CD4-positive, alpha-beta T cell treated with Interleukin-21 for 1 hour (primary cell): ENCODE measurements at places on chromosomes 12 and 14.

- DNase-seq, result no peak
Measured at GRCh38 chr12:79932357-79932756, 2.5 kb downstream of the PPP1R12A start.

GRCh38 chr12:112091563-112091962 lies 17.0 kb downstream of the NAA25 start:
- no peak for DNase-seq

DNA sequence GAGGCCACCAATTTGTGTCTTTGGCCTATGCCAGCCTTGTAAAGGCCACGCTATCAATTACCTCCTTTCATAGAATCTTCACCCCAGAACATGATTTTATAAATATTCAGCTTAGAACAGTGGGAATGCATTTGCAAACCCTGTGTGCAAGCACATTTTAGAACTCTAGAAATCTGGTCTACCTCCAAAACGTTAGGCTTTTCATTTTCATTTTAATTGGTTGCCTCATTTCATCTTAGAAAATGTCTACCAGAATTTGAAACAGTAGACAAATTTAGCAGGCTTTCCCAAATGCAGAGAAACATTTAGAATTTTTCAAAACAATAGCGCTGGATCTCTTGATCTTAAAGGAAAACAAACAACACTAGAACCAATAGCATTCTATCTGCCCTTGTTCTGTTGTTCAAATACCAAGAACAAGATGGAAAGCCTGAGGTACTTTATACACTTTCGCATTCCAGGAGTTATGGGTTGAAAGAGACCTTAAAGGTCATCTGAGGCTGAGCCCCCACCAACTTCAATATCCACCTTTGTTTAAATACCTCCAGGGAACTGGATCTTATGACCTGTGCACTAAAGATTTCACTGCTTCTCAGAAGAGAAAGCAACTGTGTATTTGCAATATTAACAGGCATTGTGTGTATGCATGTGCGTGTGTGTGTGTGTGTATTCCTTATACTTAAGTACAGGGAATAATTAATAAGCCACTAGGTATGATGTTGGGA lies 185.1 kb downstream of the C12orf42 start:
- DNase-seq, result no peak

DNA sequence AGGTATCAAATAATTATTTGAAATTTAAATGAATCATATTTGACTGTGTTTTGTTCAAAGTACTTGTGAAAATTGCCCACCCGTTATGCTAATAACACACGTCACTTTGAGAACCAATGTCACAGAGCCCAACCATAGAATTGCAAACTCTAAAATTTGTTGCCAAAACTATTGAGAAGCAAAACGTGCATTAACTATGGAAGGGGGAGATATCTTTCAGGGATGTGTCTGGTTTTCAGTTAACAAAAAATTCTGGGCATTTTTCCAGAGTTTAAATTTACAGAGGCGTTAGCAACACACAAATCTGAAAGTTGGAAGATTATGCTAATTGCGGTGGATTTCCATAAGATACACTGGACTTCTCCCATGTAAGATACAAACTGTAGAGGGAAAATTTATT lies 371.8 kb upstream of the E2F7 start:
- no peak for DNase-seq

GRCh38 chr12:45294906-45295305 lies 79.0 kb downstream of the ANO6 start:
- DNase-seq, result no peak

DNA sequence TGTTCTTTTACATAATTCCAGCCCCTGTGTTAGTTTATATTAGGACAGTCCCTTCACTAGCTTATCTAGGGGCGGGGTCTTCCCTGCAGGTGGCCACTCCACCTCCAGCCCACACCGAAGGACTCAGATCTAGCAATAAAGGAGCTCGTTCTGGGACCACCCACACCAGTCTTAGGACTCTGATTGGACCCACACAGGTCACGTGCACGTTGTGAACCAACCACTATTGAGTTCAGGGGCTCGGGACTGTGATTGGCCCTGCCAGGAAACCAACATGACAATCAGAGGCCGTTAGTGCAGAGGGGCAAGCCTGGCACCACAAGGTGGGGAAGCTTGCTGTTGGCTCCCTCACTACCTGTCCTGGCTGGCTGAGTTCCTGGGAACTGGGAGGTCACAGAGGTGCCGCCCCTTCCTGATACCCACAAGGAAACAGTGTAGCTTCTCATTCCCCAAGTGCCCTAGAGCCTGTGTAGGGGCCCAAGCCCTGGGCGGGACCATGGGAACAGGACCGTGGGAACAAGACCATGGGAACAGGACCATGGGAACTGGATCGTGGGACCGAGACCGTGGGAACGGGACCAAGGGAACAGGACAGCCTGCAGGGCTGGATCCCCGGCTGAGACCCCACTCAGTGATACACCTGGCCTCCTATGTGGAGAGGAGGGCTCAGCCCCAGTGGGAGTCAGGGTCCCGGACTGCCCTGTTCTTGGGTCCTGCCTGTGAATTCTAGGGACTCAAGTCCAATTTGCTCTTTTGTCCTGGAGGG lies 297.8 kb downstream of the ADGRD1 start:
- no peak for DNase-seq

DNA sequence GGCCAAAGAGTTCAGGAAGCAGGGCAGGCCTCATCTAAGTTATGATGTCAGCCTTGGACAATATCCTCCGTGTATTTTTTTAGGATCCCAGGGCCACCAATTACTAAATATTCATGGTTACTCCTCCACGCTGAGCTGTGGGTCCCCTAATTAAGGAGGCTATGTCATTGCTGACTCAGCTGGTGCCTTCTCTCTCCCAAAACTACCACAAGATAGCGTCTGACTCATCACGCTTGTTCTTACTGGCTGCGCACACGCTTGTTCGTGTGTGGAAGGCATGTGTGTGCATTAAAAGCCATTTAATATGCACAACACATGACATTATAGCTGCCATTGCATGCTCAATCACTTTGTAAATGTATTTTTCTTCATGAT lies 78.3 kb downstream of the GSC start:
- DNase-seq, result no peak
